ENCODE measurements at places on chromosomes 5 and 9.

DNA sequence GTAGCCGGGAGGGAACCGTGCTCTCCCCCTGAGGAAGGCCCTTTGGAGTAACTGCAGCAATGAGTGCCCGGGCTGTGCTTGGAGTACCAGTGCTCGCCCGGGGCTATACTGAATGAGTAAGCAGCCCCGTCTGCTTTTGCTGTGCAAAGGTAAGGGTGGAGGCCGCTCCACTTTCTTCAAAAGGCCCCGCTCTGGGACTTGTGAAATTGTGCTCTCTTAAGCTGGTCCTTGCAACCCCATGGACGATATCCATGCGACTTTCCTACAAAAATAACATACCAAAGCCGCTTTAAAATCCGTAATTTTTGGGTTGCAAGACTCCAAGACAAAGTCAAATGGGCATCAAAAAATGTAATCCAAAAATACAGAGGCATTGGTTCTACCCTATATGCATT is 578 bp upstream of the TNFAIP8 start:
- no peak for DNase-seq

DNA sequence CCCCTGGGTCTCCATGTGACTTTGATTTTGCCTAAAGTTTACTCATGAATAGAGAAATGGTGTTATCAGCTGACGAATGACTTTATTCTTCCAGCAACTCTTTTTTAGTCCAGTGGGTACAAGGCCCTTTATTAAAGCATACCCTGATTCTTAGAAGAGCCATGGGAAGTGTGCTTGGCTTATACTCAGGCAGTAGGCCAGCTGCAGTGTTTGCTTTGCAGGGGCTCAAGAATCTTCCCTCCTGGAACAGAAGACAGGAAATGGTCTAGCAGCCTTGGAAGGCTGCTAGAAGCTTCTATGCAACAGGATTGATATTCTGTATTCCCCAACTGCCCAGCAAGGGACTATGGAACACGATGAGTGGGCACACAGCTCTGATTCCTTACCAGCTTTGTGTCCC is 73.4 kb upstream of the PLPP6 start:
- no peak for DNase-seq

DNA sequence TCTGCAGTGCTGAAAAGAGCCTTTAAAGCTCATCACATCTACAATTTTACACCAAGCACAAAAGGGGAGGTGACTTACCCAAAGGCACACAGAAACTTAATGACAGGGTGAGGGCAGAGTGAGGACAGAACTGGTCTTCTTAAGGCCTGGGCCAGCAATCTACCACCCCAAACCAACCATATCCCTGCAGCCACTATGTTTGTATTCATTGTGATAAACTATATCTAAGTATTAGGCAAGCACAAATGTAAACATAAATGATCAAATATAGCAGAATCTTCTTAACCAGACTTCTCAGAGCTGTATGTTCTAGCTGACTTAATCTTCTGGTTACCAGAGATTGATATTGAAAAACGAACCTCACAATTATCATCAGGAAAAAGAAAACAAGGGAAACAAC is 47.9 kb upstream of the RNF38 start:
- DNase-seq: no peak

DNA sequence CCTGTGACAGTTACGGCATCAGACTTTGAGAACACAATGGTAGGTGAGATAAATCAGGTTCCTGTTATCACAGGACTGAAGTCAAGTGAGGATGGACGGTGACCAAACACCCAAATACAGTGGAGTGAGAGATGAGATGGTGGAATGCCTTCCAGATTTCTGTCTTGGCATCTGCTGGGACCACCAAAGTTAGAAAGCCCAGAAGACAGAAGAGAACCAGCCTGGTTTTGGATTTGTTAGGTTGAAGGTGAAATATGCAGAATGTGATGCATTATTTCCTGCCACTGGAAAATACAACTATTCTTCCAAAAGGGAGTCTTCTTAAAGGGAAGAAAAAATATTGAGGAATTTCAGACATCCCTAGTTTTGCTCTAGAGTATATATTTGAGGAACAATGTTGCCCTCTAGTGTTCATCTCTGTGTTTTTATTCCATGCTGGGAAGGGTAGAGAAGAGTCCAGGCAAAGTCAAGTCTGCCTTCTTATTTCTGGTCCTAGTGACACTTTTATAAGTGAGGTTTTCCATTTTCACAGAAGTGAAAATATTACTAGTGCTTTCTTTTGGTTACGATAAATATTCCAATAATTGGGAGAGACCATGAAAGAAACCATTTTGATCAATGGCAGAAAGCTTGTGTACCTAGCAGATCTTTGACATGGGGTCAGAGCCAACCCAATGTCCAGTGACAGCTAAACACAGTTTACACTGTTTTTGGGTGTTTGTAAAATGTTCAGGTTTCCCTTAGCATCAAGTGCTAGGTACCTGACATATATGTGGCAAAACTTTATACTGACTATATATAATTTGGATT is 142.3 kb upstream of the ANKH start:
- DNase-seq: no peak

GRCh38 chr5:156052656-156053055 is 274.3 kb upstream of the SGCD start:
- no peak for DNase-seq

GRCh38 chr9:114169029-114169951 is 14.0 kb downstream of the COL27A1 start:
- no peak for DNase-seq

GRCh38 chr9:133607381-133607780 is 1.8 kb downstream of the FAM163B start:
- DNase-seq: no peak

DNA sequence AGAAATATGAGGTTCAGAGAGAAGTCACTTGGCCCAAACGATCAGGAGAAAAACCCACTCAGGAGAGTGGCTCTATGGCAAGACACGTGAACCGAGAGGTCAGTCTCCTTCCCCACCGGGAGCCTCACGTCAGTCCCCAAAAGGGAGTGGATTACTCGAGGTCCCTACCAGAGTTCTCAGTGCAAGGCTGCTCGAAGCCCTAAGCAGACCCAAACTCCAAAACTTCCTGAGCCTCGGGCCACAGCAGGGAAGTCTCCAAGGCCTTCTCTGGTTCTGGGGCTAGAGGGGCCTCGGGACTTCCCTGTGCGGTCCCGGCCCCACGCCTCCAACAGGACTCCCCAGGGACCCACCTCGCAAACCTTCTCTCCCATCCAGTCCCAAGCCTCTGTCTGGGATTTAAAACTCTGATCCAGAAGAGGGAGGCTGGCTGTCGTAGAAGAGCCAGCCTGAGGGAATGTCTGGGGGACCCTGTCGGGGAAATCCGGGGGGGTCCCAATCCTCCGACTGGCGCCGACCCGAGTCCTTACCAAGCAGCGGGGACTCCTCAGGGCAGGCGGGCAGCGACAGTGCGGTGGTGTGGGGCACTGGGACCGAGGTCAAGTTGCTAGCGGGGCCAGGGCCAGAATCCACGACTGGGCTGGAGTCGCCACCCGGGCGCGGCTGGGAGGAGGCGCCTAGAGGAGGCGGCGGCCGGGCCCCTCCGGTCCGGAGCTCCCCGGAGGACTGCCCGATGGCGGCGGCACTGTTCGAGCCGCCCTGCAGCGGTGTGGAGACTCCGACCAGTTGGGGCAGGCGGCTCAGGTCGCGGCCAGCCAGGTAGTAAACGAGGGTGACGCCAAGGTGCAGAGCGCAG is 679 bp downstream of the B4GALT1 start:
- DNase-seq: no peak

- no peak for DNase-seq
These were observed 212.7 kb downstream of the ESM1 start for GRCh38 chr5:54772684-54773083.

GRCh38 chr9:69574057-69574456 is 98.1 kb downstream of the APBA1 start:
- no peak for DNase-seq

GRCh38 chr9:104958751-104959150 is 30.8 kb upstream of the ABCA1 start:
- DNase-seq: no peak

DNA sequence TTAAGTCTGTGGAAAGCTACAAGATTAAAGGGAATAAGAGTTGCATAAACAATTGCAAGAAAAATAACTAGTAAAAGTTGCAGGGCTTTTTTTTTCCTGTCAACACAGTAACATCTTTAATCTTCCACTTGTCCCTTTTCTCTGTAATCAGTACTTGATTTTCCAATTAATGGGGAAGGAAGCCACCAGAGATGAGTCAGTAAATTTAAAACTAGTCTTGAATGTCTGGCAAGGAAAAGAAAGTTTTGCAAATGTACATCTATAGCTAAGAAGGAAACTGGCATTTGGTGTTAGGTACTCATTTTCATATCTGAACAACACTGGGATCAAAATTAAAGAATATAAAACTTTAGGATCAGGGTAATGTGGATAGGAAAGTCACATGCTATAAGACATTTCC is 17.1 kb downstream of the DAP start:
- DNase-seq: no peak

DNA sequence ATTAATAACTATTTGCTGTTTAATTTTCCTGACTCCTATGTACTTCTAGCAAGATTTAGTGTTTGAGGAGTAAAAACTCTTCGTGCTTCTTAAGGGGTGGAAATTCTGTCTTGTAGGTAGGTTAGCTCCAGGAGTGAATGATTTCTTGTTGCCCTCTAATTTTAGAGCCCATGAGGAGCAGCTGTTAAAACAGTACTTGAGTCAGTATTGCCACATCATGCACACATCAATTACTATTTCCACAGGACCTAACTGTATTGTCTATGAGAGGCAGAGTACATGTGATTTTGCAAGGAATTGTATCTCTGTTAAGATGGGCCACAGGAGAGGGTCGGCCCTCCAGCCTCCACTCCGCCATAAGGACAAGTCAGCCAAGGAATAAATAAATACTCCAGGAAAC is 91.2 kb downstream of the PDZD2 start:
- no peak for DNase-seq

DNA sequence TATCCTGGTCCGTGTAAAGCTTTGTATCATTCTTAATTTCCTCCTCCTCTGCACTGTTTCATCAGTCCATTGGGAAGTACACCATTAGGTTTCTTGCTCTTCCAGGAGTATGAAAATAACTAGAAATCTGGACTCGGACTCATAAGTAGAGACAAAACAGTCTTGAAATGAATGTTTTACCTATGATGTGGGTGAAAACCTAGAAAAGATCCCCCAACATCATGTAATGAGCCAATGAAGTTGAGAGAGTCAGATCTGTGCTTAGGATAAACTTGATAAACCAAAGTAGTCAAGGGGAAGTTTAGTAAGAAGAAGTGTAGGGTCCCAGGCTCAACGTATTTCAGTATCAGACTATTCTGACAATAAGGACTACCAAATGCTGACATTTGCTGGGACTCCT is 25.2 kb downstream of the ZNF366 start:
- no peak for DNase-seq

DNA sequence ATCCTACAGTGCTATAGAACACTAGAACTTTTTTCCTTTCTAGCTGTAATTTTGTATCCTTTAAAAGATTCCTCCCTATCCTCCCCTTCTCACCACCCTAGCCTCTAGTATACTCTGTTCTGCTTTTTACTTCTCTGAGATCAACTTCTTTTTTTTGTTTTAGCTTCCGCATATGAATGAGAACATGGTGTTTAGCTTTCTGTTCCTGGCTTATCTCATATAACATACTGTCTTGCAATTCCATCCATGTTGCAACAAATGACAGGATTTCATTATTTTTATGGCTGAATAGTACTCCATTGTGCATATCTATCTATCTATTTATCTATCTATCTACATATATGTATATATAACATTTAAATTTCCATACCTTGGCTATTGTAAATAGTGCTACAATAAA is 126.0 kb upstream of the MAN2A1 start:
- DNase-seq: no peak

GRCh38 chr5:997001-997474 is 11.6 kb upstream of the NKD2 start:
- no peak for DNase-seq

DNA sequence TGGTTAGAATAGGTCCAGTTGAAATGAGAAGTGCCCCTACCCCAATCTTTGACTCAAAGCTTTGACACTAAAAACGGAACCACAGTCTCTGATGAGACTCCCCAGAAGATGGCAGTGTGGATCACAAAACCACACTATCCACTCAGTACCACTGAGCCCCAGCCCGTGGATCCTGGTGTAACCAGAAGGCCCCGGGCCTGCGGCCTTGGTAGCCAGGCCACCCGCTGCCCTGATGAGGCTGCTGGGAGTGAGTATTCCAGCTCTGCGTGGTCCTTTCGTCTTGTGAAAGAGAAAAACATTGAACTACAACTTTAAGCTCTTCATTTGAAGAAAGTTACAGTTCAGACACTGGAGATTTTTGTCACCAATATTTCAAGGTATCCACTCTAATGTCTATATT is 42.2 kb upstream of the FBP1 start:
- DNase-seq: peak; percentile 4

DNA sequence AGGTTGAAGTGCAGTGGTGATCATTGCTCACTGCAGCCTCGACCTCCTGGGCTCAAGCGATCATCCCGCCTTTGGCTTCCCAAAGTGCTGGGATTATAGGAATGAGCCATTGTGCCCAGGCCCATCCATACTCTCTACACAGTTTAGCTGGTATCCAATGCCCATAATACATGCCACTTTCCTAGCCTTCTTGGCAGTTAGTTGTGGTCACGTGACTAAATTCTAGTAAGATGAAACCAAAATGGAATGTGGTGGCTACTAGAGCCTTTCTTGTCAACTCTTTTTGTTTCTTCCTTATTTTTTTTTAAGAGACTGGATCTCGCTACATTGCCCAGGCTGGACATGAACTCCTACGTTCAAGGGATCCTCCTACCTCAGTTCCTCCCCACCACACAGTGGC is 15.3 kb upstream of the KIF27 start:
- no peak for DNase-seq

- DNase-seq: no peak
These were observed 76.1 kb downstream of the ADAMTS2 start for GRCh38 chr5:179268966-179269693.

DNA sequence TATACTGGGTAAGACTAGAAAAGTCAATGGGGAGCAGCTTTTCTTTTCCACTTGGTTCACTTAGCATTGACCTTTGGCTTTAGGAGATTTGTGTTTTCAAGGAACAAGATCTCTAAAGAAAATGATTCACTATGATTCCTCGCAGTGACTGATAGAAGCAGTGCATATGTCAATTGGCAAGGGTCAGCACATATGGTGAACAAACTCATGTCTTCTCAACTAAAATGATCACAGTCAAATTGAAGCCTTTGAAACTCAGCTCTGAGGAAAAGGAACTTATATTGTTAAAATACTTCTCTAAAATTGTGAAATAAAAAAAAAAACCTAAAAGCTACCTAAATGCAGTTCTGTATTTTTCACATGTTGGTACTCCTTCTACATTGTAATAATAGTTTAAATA is 43.2 kb upstream of the IL7R start:
- DNase-seq: no peak

- no peak for DNase-seq
These were observed 13.4 kb downstream of the ADAM19 start for GRCh38 chr5:157562111-157562581.

- no peak for DNase-seq
These were observed 157.0 kb downstream of the GABBR2 start for GRCh38 chr9:98551511-98552286.

- peak; percentile 56 for DNase-seq
These were observed 29.0 kb downstream of the SARDH start for GRCh38 chr9:133709015-133709611.
